ENCODE measurements at places on chromosomes 12 and 14.
A peak's percentile ranks its signal among the peaks of the same experiment; 100 is the strongest.

GRCh38 chr12:26058818-26059217 is 66.0 kb downstream of the BHLHE41 start:
- DNase-seq = no peak
- no peaks in the 10 kb centered on the region for H3K27me3 ChIP-seq
- no peak overlapping the region for H3K4me3 ChIP-seq
- no peak overlapping the region for H3K27ac ChIP-seq
- no peaks in the 10 kb centered on the region for H3K4me1 ChIP-seq

GRCh38 chr12:98823012-98823411 is 177.9 kb downstream of the APAF1 start:
- no peak overlapping the region for H3K27ac ChIP-seq
- no peaks in the 10 kb centered on the region for H3K36me3 ChIP-seq
- H3K4me3 ChIP-seq = no peak overlapping the region
- no peaks in the 10 kb centered on the region for H3K4me1 ChIP-seq
- no peak for DNase-seq

GRCh38 chr12:15932327-15932726 is 21.2 kb downstream of the DERA start:
- no peak overlapping the region for H3K27ac ChIP-seq
- no peaks in the 10 kb centered on the region for H3K4me1 ChIP-seq
- H3K36me3 ChIP-seq = no peaks in the 10 kb centered on the region
- no peak overlapping the region for H3K4me3 ChIP-seq
- H3K27me3 ChIP-seq = no peaks in the 10 kb centered on the region

GRCh38 chr14:24956104-24956503 is 93.8 kb downstream of the STXBP6 start:
- no peak for DNase-seq
- H3K27ac ChIP-seq = no peak overlapping the region
- no peaks in the 10 kb centered on the region for H3K27me3 ChIP-seq
- peaks cover 13% of the 10 kb centered on the region for H3K4me1 ChIP-seq
- no peaks in the 10 kb centered on the region for H3K36me3 ChIP-seq
- no peak overlapping the region for H3K4me3 ChIP-seq

DNA sequence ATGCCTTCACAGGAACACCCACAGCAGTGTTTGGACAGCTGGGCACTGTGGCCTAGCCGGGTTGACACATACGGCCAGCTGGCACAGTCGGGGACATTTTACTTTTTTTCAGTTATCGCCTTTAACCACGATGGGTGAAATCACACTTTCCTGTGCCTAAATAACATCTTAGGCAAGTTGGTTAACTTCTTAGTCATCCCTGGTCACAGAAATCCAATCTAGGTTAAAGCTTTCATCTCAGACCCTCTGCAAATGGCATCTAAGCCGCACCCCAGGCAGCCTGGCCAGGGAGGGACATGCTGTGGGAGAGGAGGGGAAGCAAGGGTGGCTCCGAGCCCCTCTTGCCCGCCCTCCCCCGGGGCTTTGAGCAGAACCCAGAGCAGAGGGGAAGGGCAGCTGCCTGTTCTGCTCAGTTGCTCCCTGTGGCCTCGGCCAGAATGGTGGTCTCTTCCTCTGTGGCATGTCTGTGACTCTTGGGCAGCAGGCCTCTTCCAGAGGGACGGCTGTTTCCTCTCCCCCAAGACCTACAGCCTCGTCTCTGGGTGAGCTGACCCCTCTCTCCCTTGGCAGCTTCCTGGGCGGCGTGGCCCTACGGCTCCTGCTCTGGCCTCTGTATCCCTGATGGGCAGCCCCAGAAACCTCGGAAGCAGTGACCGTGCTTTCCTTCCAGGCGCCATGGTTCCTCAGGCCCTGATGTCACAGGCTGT is 85.4 kb upstream of the DYNC1H1 start:
- H3K4me1 ChIP-seq = peaks cover 19% of the 10 kb centered on the region
- no peaks in the 10 kb centered on the region for H3K27me3 ChIP-seq
- no peaks in the 10 kb centered on the region for H3K36me3 ChIP-seq
- H3K27ac ChIP-seq = no peak overlapping the region

GRCh38 chr14:32407130-32407529 is 78.0 kb downstream of the AKAP6 start:
- no peak for DNase-seq
- no peak overlapping the region for H3K4me3 ChIP-seq
- no peaks in the 10 kb centered on the region for H3K36me3 ChIP-seq

DNA sequence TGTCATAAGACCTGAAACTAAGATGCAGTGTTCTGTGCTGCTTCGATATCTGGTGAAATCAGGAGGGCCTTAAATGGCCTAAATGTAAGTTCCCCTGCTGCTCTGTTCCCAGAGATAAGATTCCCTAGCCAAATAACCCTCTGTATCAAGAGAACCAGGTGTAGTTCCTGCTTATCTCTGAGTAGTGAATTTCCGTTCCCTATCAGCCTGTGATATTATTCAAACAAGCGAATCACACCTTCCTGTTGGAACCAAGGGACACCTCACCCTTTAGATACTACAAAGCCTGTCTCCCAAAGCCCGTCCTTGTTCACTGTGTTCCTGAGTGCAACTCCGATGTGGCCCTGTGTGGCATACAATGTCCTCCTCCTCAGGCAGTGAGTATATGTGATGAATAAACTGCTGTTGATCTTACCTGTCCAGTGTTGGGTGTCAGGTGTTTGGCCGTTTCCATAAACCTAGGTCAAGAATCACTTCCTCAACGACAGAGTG is 52.2 kb upstream of the COCH start:
- H3K27ac ChIP-seq = no peak overlapping the region
- no peaks in the 10 kb centered on the region for H3K36me3 ChIP-seq
- no peak for DNase-seq
- H3K4me1 ChIP-seq = no peaks in the 10 kb centered on the region
- H3K27me3 ChIP-seq = no peaks in the 10 kb centered on the region

GRCh38 chr12:112823582-112824149 is 32.1 kb downstream of the RPH3A start:
- no peak overlapping the region for H3K4me3 ChIP-seq
- no peaks in the 10 kb centered on the region for H3K27me3 ChIP-seq
- no peaks in the 10 kb centered on the region for H3K36me3 ChIP-seq
- H3K4me1 ChIP-seq = no peaks in the 10 kb centered on the region
- H3K27ac ChIP-seq = no peak overlapping the region

- H3K27ac ChIP-seq = no peak overlapping the region
- no peak for DNase-seq
- no peaks in the 10 kb centered on the region for H3K4me1 ChIP-seq
- H3K27me3 ChIP-seq = no peaks in the 10 kb centered on the region
Measured at GRCh38 chr14:70726651-70727375, 82.5 kb downstream of the MAP3K9 start.

GRCh38 chr12:6850796-6851152 is 312 bp downstream of the CDCA3 start:
- peak overlapping the region; percentile 87 for H3K4me3 ChIP-seq
- peaks cover 28% of the 10 kb centered on the region for H3K4me1 ChIP-seq

- no peaks in the 10 kb centered on the region for H3K27me3 ChIP-seq
- no peak for DNase-seq
- no peak overlapping the region for H3K27ac ChIP-seq
- H3K4me1 ChIP-seq = no peaks in the 10 kb centered on the region
Measured at GRCh38 chr14:59657769-59658168, 81.2 kb upstream of the CCDC175 start.

Data from MM.1S (cell line).